ENCODE measurements at places on chromosomes 6 and 20.
A peak's percentile ranks its signal among the peaks of the same experiment; 100 is the strongest.

- DNase-seq: no peak
Observed at GRCh38 chr6:150004101-150004782, 21.1 kb downstream of the RAET1L start.

- DNase-seq: no peak
Observed at GRCh38 chr20:61600016-61600415, 348.0 kb downstream of the CDH4 start.

DNA sequence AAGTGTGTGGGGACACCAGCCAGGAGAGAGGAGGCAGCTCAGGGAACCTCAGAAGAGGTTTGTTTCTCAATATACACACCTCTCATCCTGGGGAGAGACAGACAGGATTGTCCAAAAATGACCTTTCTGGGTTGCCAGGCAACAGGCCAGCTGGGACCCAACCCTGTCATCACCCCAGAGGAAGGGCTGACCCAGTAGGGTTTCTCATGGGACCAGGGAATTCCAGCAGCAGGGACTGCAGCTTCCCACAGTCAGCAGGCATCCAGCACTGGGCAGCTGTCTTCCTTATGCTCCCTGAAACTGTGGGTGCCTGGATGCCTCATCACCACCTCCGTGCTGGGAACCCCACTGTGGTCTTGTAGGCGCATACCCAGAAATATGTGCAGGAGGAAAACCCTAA, 1.3 kb downstream of the C20orf202 start:
- no peak for DNase-seq

GRCh38 chr6:151494235-151494935, 568 bp downstream of the CCDC170 start:
- peak; percentile 54 for DNase-seq

DNA sequence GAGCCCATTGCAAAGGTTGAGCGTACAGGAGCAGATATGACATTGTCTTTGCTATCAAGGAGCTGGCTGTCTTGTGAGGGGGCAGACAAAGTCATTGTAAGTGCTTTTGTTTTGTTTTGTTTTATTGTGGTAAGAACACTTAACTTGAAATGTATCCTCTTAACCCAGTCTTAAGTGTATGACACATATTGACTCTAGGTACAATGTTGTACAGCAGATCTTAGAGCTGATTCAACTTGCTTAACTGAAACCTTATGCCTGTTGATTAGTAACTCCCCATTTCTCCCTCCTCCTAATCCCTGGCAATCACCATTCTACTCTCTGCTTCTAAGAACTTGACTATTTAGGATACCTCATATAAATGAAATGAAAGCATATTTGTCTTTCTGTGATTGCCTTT, 429.0 kb downstream of the BMP2 start:
- DNase-seq: no peak

DNA sequence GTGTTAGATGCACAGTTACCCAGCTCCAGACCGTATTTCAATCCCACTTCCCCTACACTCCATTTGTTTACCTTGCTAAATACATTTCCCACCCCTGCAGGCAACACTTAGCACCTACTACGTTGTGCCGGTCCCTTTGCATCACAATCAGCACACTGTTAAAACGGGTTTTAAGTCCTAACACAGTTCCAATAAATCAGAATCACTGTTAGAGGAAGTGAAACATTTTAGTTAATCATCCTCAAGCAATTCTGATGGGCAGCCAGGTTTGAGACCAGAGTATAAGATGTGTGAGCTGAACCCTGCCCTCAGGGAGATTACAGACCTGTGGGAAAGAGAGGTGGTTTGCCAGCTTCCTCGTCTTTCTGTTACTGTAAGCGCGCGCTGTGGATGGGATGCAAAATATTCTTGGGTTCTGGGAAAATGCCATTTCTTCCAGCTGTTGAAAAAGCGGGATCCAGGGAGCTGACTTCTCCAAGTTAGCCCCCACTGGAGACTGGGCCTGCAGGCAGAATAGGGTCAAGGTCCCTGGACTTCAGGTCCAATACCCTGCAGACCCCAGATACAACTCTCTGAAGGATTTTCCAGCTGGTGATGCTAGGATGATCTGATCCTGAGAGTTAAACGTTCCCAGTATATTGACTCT, 3.1 kb downstream of the ZCCHC3 start:
- no peak for DNase-seq

DNA sequence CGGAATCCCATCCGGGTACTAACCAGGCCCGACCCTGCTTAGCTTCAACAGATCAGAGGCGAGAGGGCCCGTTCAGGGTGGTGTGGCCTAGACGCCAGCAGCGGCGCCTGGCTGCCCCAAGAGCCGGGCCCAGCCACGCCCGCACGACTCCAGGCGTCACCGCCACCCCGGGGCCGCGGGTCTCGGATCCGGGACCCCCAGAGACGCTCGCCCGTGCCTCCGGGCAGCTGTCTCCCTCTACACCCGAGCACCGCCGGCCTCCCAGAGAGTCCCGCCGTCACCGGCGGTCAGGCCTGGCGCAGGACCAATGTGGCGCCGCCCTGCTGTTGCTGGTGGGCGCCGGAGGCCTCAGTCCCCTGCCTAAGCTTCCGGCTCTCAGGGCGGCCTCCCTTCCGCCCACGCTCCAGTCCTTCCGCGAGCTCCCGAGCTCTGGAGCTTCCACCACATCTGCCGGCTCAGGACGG, 441.2 kb upstream of the DEFB115 start:
- DNase-seq: no peak

- no peak for DNase-seq
Observed at GRCh38 chr20:64010711-64011237, 25.2 kb upstream of the C20orf204 start.

DNA sequence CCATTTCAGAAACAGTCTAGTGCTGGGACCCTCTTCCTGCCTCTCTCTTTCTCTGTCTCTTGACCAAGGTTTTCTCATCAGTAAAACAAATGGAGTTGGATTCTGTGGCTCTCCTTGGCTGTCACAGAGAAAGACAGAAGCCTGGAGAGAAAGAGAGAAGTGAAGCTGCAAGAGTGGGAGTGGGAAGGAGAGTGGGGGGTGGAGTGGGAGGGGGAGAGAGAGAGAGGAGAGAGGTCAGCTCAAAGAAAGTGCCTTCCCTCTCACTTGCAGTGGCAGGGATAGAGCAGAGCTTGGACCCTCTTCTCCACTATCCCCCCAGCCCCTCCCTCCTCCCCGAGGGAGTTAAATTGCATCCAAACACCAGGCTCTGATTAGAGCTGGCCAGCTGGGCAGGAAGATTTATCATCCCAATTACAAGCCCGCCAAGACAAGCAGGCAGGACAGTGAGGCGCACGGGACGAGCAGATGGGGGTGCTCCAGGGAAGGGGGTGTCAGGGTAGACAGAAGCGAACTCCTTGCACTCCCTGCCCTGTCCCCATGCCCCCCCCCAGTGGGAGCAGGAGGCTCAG, 74.3 kb downstream of the CD40 start:
- DNase-seq: no peak

GRCh38 chr20:62642051-62642665, at the start of gene SLCO4A1:
SLCO4A1 (plus strand) TSS chr20:62642503; CDS start chr20:62656455, 13,952 bp downstream.
- DNase-seq: peak; percentile 92

- DNase-seq: no peak
Observed at GRCh38 chr6:14434916-14435690, 317.5 kb downstream of the CD83 start.

GRCh38 chr20:40986774-40987173, 41.8 kb upstream of the TOP1 start:
- no peak for DNase-seq

- no peak for DNase-seq
Observed at GRCh38 chr6:144090384-144090783, 5.0 kb downstream of the SF3B5 start.

DNA sequence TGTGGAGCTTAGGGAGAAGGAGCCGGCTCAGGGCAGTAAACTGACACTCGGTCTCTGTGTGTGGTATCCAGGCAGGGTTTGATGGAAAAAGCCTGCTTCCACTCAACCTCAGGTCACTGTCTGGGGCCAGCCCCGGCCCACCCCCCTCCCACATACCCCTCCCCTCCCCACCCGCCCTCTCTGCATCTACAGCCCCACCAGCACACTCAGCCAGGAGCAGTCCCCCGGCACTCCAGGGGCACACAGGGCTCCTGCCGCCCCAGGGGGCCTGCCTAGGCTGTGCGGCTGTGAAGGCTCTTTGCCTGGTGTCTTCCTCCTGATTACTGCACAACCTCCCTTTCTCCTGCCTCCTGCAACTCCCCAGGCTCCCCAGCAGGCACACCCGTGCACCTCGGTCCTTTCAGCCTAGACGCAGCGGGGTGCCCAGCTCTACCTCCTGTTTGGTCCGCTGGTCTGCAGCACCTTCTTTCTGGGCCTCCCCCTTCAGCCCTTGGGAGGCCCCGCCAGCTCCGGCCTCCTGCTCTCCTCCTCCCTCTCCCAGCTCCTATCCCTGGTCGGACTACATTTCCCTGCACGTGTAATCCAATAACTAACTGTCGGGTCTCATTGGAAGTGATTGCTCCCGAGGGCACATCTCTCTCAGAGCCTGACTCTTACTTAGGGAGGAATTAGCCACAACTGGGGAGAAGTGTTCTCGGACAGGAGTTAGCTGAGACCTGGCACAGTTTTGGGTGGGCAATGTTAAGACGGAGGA, 1.3 kb upstream of the FOXF2 start:
- DNase-seq: no peak

- peak; percentile 38 for DNase-seq
Observed at GRCh38 chr6:166253281-166253681, 54.9 kb downstream of the PRR18 start.

GRCh38 chr6:108904741-108905140, 56.5 kb downstream of the ARMC2 start:
- no peak for DNase-seq

DNA sequence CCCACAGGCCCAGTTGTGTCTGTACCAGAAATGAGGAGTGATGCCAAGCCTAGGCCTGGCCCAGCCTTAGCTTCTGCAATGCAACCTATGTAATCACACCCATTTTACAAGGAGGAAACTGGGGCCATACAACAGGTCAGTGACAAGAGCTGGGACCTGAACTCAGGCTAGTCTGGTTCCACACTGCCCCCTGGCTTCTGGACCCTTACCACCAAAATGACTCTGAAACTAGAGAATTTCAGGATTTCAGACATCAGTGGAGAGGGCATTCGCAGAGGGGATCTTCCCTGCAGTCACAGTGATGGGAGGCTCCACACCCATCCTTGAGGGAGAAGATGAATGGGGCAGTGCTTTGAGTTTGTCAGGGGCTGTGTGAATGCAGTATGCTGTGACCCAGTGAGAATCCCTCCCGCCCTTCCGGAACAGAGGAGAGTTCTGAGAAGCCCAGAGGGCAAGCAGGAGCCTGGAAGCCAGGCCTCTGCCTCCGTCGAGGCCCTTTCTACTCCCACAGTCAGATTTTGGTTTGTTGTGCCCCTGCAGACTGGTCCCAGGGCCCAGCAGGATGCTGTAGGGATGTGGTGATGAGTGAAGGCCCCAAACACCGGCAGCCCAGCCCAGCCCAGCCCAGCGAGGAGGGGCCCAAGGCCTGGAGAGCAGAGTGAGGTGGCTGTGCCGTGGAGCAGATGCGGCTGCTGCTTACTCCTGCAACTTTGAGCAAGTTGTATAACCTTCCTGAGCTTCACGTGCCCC, 48.1 kb upstream of the MYL9 start:
- peak; percentile 31 for DNase-seq

GRCh38 chr6:122614303-122614702, 4.1 kb downstream of the PKIB start:
- no peak for DNase-seq

DNA sequence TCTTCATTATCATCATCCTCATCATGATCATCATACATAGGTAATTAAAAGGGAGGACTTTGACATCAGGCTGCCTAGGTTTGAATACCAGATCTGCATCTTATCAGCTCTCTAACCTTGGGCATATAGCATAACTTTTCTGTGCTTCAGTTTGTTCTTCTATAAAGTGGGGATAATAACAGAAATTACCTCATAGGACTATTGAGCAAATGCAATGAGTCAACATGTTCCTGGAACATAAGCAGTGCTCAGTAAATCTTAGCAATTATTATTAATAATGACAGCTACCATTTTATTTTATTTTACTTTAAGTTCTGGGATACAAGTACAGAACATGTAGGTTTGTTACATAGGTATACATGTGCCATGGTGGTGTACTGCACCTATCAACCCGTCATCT, 7.2 kb downstream of the C20orf202 start:
- DNase-seq: no peak

GRCh38 chr20:33099843-33100538, 20.5 kb downstream of the BPIFB4 start:
- DNase-seq: no peak

DNA sequence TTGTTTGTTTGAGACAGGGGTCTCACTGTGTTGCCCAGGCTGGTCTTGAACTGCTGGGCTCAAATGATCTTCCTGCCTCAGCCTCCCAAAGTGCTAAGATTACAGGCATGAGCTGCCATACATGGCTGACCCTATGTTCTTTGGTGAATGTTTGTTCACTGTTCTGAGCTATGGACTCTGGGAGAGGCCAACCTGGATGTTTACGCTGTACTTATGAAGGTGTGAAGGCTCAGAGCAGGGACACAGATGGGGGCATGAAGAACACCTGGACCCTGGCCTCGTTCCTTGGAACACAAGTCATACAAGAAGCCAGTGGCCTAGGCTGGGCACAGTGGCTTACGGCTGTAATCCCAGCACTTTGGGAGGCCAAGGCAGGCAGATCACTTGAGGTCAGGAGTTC, 21.1 kb upstream of the CD24 start:
- no peak for DNase-seq

- no peak for DNase-seq
Observed at GRCh38 chr20:43988867-43989266, 74.2 kb downstream of the TOX2 start.

DNA sequence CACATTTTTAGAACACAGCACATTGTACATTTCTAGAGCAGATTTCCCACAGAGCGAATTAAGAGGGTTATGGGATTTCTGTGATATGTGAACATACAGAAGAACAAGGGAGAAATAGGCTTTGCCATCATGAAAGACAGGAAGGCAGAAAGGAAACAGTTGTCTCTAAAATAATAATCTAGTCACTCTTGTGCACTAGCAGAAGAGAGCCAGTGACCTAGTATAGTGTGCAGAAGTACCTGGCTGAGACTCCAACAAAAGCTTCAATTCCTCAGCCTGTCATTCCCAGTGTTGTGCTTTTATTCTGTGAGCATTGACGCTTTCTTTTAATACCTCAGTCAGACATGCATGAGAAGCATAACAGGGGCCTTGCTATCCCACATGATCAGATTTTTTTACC, 17.8 kb upstream of the DCBLD1 start:
- DNase-seq: no peak

DNA sequence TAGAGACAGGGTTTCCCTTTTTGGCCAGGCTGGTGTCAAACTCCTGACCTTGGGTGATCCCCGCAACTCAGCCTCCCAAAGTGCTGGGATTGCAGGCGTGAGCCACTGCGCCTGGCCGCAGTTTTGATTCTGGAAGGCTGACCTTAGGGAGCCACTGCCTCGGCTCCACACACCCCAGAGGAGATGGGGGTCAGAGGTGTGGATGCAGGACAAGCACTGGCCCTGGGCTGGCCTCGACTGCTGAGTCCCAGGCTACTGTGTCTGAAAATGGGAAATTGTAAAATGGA, 1.5 kb downstream of the ZBP1 start:
- no peak for DNase-seq

DNA sequence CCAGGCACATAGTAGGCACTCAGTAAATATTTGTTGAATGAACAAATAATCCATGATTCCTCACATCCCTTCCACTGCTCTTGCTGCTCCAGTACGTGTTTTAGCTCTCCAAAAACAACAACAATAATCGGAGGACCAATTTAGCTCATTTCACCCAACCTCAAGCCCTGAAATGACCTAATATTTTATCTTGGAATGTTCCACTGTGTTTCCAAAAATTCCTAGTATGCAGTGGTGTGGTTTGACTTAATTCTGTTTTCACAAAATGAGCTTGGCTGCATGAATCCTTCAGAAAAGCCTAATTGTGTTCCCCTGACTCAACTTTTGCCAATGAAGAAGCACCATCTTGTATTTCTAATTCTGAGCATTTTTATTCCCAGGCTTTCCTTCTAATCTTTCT, 168.0 kb upstream of the PHACTR1 start:
- peak; percentile 17 for DNase-seq

Data from MG63 (cell line).